T-helper 2 cell treated with Interferon-gamma antibody and Interleukin-4, amounts not matched to agents 5 μg/mL and 100 μg/mL, for 36 hours (primary cell): ENCODE measurements at places on chromosomes 12 and 14.

GRCh38 chr12:129659961-129660622 lies 243.7 kb downstream of the TMEM132D start:
- DNase-seq, result no peak

DNA sequence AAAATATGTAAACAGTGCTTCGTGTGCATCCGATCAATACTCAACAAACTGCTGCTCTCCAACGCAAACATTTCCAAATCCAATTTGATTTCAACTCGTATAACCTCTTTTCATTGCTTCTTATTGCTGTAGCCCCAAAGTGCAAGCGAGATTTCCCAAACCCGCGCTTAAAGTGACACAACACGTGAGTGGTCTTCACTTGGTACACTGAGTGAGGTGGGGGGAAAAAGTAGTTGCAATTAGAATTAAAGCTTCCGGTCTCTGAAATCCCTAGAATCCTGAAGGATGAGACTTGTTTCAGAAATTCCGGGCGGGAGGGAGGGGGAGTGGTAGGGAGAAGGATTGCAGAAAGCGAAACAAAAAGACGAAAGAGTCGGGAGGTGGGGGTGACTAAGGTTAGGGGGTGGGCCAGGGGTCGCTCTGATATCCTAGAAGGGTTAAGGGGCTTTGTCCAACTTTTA lies 387.5 kb downstream of the BCAT1 start:
- no peak for DNase-seq

DNA sequence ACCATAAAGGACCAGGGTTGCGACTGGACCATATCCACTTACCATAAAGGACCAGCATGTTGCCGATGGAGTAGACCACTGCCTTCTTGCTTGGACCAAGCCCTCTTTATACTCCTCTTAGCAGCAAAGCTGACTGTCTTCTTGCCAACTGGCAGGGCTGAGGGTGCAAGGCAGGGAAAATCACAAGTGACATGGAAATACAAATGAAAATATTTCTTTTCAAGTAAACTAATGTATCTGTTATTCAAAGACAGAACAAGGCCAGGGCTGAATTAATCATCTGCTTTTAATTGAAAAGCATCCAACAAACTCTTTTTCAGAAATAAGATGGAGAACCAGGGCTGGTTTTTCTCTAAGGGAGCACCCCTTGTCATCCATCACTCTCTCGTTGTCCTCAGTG lies at the start of gene CELA1:
TSS of gene CELA1 (minus strand) at position 99 of the 400 bp plus-strand sequence. CDS start at position 58, 41 bp downstream.
- no peak for DNase-seq

- DNase-seq, result peak; percentile 55
These were observed 10.1 kb downstream of the NUDT4 start for GRCh38 chr12:93387780-93388179.

DNA sequence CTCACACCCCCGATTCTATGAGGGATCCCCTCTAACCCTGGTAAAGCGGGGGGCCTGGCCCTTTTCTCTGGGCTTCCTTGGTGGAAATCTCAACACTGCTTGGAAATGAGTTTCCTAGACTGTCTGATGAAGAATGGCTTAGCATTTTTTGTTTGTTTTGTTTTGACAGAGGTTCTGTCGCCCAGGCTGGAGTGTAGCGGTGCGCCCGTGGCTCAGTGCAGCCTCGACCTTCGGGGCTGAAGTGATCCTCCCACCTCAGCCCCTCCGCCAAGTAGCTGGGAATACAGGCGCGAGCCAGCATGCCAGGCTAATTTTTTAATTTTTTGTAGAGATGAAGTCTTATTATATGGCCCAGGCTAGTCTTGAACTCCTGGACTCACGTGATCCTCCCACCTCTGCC lies 30.3 kb downstream of the TC2N start:
- DNase-seq, result no peak

- DNase-seq, result no peak
These were observed 703.9 kb downstream of the FSCB start for GRCh38 chr14:43803076-43803689.

- DNase-seq, result no peak
These were observed 26.2 kb downstream of the AVPR1A start for GRCh38 chr12:63124778-63125177.

DNA sequence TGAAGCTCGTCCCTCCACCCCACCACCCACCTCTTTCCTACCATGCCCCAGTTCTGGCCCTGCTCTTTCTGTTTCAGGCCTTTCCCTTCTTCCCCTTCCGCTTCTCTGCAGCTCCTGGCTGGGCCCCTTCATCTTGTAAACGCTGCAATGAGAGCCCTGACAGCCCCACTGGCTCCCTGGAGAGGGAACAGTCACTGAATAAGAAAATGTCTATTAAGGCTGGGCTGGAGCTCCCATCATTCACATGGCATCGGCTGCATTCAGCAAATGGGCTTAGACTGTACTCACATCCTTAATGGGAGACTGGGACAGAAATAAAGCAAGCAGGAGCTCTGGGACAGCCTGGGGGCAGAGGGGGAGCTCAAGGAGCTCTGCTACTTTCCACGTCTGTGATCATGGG lies 45.2 kb upstream of the TUNAR start:
- no peak for DNase-seq

GRCh38 chr12:48075832-48076231 lies 30.0 kb downstream of the SENP1 start:
- DNase-seq, result no peak

GRCh38 chr12:26890784-26891183 lies 47.0 kb downstream of the INTS13 start:
- no peak for DNase-seq

- no peak for DNase-seq
These were observed 13.6 kb downstream of the EXOC3L4 start for GRCh38 chr14:103107941-103108748.

- peak; percentile 52 for DNase-seq
These were observed 36.7 kb downstream of the TMBIM6 start for GRCh38 chr12:49777800-49778748.

- no peak for DNase-seq
These were observed 10.1 kb downstream of the SLC25A29 start for GRCh38 chr14:100296106-100296651.

DNA sequence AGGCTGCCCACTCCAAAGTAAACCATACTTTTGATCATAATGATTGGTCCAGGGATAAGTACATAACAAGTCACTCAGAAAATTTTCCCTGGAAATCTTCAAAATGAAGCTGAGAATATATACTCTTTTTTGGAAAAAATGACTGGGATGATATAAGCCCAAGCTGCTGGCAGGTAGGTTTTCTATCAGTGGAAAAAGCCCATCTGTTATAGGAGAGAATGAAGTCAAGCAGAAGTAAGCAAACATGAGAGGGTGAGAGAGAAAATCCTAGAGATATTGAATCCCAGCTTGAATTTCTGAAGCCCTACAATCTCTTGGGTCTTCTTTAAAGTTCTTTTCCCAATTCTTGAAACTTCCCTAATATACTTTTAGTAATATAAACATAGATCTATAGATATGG lies 37.3 kb upstream of the ZDHHC17 start:
- no peak for DNase-seq

DNA sequence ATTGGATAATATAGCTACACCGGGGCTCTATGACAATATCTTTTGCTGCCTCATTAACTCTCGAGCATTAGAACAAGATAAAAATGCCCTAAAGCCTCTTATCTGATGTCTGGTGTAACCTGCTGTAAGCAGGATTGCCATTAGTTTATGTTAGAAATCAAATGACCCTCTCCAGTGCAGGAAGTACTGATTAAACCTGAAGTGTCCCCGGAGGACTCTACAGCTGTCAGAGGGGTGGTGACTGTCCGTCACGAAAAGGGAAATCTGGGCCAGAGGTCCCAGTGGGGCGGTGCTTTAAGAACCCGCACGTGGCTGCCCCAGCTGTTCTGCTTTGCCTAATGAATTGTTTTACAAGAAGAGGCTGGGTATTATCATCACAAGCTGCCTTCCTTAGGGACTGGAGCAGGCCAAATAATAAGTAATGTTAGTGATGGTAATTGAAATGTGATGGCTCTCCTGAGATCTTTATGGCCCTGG lies 55.7 kb downstream of the LIN52 start:
- DNase-seq, result no peak

DNA sequence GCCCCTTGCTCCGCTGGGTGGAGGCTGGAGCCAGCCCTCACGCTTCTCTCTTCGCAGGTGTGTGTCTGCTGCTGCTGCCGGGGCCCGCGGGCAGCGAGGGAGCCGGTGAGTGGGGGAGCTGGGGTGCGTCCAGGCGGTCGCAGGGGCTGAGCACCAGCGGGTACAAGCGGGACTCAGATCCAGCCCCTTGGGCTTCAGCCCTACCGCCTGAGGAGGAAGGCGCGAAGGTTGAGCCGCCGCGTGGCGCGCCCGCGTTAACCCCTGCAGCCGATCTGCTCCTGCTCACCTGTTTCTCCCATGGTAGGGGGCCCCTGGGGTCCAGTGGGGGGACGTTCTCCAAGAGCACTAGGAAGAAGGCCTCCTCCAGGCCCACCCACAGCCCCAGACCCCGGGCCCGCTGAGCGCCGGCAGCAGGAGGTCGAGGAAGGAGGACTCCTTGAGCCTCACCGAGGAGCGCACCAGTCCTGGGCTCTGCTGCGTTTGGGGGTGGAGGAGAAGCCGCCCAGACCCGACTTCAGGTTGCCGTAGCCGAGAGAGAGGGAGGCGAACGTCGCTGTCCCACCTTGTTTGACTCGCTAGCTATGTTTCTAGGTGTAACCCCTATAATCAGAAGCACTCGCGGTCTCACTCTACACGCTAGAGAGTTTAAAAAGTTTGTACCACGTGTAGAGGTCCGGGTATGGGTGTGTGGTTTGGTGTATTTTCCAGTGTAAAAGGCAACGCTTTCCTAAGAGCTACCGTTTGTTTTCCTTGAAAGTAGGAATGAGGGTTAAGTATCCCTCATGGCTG lies 834 bp downstream of the COCH start:
- DNase-seq, result no peak

- no peak for DNase-seq
These were observed 108.6 kb upstream of the FLRT2 start for GRCh38 chr14:85421186-85421877.

GRCh38 chr14:75249958-75250336 lies 28.7 kb upstream of the FOS start:
- no peak for DNase-seq

GRCh38 chr14:33847066-33847465 lies 103.8 kb downstream of the EGLN3 start:
- no peak for DNase-seq
